ENCODE measurements at places on chromosomes 5 and 9. TPM values are rescaled to one million over a fixed set of nuclear protein-coding genes. Genes with fewer than 3 reads are reported as not detected.
A peak's percentile ranks its signal among the peaks of the same experiment; 100 is the strongest.

The GZMA gene
- total RNA-seq, result not detected

The ADAMTS2 gene
- total RNA-seq, result 23.5 TPM

The ZCCHC10 gene
- total RNA-seq, result 26.1 TPM

The IFNE gene
- total RNA-seq, result not detected

The TAF1L gene
- total RNA-seq, result not detected

The SLC34A1 gene
- not detected for total RNA-seq

The DHX29 gene
- 22.9 TPM for total RNA-seq

- DNase-seq, result no peak
These were observed 258.7 kb upstream of the RASA1 start for GRCh38 chr5:87008751-87009560.

- no peak for DNase-seq
These were observed 12.2 kb upstream of the F2R start for GRCh38 chr5:76703707-76704106.

- no peak for DNase-seq
These were observed 134.3 kb downstream of the PPP2R2B start for GRCh38 chr5:146744068-146744745.

DNA sequence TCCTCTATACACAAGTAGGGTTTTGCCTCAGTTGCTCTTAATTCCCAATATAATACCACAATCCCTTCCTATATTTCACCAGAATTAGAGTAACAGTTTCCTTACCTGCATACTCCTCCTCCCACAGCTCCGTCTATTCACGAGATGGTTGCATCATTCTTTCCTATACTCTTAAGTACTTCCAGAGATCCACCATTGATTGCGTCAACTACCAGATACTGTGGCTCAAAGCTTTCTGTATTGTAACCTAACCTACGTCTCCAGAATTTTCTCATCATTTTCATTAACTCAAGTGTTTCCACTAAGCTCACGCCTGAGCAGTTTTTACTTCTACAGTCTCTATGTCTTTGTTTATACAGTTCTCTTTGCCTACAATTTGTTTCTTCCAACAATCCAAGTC is 31.2 kb upstream of the MINAR2 start:
- no peak for DNase-seq

- no peak for DNase-seq
These were observed 36.6 kb upstream of the MYORG start for GRCh38 chr9:34413231-34413852.

GRCh38 chr5:43255704-43256103 is 57.5 kb downstream of the HMGCS1 start:
- no peak for DNase-seq

DNA sequence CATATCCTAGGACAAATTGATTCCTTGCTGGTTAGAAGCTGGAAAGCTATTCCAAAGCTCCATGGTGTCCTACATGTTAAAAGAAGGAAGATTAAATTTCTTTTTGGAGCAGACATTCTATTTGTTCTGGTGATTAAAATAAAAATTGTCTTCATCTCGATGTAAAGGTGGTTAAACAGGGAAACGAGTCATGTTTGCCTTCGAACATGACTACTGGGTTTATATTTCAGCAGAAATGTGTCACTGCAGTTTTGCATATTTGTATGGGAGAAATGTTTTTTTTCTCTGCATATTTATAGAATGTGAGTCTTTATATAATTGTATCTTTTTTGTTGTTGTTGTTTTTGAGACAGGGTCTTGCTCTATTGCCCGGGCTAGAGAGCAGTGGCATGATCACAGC is 36.4 kb downstream of the ADAMTS12 start:
- DNase-seq, result no peak

GRCh38 chr5:10863763-10864383 is 102.8 kb upstream of the DAP start:
- DNase-seq, result peak; percentile 78

DNA sequence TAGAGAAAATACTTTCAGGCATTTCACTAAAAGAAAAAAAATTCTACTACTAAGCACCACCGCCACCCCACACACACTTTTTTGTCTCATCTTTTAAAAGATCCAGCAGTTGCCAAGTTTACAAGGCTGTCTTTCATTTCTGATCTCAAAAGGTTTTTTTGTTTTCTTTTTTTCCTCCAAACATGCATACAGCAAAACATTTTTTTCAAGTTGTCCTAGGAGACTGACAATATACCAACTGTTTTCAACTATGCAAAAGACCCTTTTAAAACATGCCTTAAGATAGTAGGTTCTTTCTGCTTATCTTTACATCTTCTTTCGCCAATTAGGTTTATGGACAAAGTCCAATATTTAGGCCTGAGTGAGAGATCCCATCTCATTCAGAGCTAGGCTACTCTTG is 65.2 kb downstream of the HMHB1 start:
- no peak for DNase-seq

DNA sequence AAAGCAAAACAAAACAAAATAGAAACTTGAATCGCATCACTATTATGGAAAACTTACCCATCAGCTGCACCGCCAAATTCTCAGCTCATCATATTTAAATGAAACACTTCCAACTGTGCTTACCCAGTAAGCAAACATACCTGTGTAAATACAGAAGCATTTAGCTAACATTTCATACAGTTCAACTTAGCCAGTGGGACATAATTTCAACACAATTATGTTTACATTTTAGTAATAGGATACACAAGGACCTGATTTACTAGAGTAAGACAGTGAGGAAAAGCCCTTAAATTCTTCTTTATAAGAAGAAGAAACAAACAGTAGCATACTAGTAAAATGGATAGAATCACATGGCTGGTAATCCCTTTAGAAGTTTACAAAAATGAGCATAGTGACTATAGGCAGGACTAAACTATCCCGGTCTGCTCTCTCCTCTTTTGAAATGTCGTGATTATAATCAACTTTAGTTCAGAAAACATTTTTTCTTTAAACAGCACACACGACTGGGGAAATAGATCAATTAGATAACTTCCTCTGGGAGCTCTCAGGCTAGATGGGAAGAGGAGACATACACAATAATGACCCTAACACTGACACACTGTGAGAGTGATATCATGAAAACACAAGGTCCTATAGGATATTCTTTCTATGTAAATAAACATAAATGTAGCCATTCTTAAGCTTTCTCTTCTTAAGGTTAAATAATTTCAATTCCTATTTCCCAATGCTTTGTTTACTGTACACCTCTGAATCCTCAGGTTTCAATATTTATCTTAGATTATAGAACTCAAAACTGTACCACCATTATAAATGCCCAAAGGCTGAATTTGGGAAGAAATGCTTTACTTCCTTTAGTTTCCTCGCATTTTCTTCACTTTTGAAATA is 15.9 kb upstream of the CDC20B start:
- DNase-seq, result no peak

- DNase-seq, result no peak
These were observed 6.0 kb upstream of the TESK1 start for GRCh38 chr9:35598866-35599590.

- DNase-seq, result no peak
These were observed 214.2 kb downstream of the FANCC start for GRCh38 chr9:95103281-95103771.

Measured in glutamatergic neuron (in vitro differentiated cells).